ENCODE measurements at places on chromosomes 1 and 21.

GRCh38 chr1:231242516-231243198 lies 1.6 kb downstream of the GNPAT start:
- DNase-seq: no peak

- DNase-seq: no peak
These were observed 57.6 kb upstream of the SAMD11 start for GRCh38 chr1:866095-866494.

GRCh38 chr1:16921391-16922185 lies at the start of gene CROCC:
Gene CROCC (plus strand): TSS chr1:16921931. CDS start chr1:16922019, 88 bp downstream.
- DNase-seq: peak; percentile 74

- no peak for DNase-seq
These were observed 30.3 kb upstream of the PODN start for GRCh38 chr1:53031732-53032131.

DNA sequence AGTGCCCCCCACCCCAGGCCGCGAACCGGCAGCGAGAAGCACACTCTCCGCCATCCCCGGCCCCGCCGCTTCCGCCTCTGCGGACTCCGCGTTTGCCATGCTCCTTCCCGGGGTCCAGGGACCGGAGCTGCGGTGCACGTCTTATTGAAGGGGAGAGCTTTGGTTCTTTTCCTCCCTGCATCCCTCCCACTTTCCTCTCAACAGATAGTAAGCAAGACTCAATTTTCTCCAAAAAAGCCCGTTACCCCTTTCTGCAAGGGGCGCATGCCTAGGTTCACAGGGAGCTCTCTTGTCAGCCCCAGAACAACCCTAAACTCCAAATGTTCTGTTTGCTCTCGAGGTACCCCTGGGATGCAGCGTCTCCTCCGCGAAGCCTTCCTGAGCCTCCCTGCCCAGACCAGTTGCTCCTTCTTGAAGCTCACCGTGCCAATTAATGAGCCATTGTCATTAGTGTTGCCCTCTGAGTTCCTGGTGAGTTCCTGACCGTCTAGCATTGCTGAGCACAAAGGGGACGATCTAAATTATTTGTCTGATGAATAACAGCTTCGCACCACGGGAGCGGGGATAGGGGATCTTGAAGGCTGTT lies 8.1 kb downstream of the FOXD3 start:
- no peak for DNase-seq

DNA sequence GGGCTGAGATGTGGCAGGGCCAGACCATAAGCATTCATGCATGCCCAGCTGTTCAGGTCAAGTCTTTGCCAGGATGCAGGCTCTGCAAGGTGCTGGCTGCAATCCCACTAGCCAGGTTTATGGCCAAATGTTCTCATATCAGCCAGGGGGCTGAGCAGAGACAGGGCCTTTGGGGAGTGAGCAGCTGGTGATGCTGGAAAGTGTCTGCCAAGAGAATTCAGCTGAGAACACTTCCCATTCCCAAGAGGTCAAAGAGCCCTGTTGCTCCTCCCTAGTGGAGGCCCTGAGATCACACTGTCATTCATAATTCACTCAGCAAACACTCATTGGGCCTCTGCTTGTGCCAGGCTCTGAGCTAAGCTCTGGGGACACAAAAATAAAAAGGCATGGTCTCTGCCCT lies 150.3 kb downstream of the DMRTA2 start:
- no peak for DNase-seq

All from NCI-H1436 (cell line).